ENCODE measurements at places on chromosomes 12 and 14.

DNA sequence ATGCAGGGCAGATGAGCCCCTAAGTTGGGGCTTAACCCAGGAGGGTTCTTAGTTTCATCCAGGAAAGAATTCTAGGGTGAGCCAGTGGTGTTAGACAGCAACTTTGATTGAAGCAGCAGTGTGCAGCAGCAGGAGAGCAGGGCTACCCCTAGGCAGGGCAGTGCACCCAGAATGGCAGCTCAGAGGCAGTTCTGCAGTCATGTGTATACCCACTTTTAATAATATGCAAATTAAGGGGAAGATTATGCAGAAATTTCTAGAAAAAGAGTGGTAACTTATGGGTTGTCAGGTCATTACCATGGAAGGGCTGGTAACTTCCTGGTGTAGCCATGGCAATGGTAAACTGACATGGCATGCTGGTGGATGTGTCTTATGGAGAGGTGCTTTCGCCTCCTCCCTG is 297.5 kb downstream of the PCNX1 start:
- no peak for DNase-seq

DNA sequence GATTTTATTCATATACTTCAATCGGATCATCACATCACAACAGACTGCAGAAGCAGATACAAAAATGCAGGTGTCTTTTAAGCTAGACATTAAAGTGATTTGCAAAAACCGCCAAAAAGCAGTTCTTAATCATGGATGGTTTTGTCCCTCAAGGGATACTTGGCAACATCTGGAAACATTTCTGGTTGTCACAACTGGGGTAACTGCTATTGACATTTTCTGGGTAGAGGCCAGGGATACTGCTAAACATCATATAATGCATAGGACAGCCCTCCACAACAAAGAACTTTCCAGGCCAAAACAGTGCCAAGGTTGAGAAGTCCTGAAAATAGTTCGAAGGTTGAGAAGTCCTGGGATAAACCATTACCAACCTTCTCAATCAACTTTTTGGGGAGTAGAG is 101.8 kb upstream of the BBS10 start:
- no peak for DNase-seq

GRCh38 chr14:72404998-72405397 is 472.8 kb downstream of the RGS6 start:
- DNase-seq: no peak

DNA sequence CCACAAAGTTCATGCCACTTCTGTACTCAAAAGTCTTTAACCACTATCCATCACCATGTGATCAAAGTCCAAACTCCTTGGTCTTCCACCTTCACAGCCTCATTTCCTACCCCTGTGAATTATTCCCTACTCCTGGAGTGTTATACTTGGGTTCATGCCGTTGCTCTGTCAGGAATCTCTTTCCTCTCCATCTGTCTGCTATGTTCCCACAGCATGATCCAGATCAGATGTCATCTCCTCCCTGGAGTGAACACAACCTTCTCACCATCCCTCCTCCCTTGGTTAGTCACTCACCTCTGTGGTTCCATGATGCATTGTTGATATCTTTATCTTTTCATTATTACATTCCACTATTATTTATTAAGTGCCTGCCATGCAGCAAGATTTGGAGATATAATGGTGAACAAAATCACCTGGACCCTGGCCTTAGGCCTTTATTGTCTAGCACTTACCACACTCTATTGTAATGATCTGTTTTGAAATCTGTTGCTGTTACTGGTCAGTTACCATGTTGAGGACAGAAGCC is 22.4 kb downstream of the LACRT start:
- no peak for DNase-seq

- no peak for DNase-seq
Measured at GRCh38 chr14:37168721-37169120, 3.7 kb downstream of the SLC25A21 start.

GRCh38 chr12:127277882-127278281 is 989.1 kb upstream of the TMEM132C start:
- DNase-seq: no peak

DNA sequence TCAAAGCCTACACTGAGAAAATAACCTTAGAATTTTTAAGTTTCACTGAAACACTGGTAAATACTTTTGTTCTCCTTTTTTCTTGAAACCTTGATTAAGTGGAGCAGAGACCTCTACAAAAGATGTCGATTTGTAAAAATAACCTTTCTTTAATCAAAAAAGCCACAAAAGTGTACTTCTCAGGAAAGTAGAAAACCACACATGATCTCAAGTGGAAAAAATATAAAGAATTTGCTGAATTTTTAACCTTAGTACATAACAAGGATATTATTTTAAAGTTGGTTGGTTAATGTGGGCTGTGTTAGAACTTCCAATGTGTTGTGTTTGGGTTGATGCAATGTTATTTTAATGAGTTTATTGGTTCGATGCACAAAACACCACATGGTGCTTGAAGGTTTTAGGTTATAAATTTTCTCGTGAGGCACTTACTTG is 8.6 kb downstream of the LGR5 start:
- DNase-seq: no peak

- DNase-seq: no peak
Measured at GRCh38 chr12:85183855-85184254, 96.2 kb upstream of the ALX1 start.

GRCh38 chr12:120453977-120454376 is 7.7 kb downstream of the GATC start:
- no peak for DNase-seq

- DNase-seq: no peak
Measured at GRCh38 chr14:61662437-61663311, 32.6 kb upstream of the HIF1A start.

GRCh38 chr14:38808734-38809455 is 294.1 kb downstream of the SEC23A start:
- DNase-seq: no peak

DNA sequence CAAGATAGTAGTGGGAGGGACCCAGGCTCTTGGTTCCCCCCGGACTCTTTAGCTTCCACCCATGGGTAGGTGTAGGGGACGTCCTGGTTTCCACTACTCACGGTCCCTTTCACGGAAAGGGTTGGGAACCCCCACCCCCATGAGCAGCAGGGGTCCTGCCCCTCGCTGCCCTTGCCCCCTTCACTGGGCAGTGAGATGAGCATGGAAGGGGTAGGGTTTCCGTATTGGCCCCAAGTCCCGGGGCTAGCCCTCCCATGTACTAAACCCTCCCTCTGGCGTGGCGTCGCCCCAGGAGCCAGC is 12.7 kb downstream of the AGAP2 start:
- no peak for DNase-seq

- DNase-seq: peak; percentile 93
Measured at GRCh38 chr14:80202888-80203562, 8.3 kb downstream of the DIO2 start.

- DNase-seq: peak; percentile 89
Measured at GRCh38 chr12:2624543-2625288, 170.1 kb upstream of the FKBP4 start.

GRCh38 chr14:106347890-106348755 is 821.7 kb downstream of the TMEM121 start:
- no peak for DNase-seq

GRCh38 chr12:42260518-42260917 is 22.5 kb upstream of the YAF2 start:
- DNase-seq: no peak

DNA sequence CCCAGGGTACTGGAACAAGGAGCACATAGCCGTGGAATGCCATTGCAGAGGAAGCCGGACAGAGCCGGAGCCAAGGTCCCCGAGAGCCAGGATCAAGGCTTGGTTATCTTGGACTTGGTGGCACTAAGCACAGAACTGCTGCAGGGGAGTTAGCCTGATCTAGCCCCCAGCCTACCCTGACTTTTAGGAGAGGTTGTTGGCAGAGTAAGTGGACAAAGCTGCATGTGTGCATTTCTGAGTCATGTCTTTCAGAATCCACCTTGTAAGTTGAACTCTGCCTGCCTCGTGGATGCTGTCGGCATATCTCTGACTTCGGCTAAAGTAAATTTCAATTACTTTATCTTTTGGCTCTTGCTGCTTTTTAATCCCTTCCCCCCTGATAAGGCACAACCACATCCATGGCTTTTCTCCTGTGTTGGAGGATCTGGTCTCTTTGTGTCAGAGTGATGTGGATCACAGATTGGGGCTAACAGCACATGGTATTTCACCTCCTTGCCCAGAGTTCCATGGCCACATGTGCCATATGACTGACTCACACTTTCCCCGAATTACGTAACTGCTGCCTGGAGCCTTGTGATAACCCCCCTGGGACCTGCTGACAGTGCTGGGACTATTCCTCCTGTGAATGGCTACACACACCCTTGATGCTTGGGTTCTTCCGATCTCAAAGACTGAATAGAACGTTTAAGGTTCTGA is 240.3 kb downstream of the EMP1 start:
- DNase-seq: no peak

DNA sequence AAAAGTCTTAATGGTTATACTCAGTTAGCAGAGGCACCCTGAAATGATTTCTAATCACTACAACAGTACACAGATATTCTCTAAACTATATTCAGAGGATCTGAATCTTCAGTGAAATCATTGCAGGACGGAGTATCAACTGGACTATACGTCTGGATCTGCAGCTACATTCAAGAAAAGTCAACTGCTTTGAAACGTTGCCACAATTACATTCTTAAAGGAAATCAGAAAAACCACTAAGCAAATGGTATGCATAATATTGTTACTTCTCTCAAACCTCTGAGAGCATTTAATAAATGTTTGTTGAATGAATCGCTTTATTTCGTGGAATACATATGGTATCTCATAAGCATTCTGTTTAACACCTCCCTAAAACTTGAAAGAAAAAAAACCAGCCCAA is 67.4 kb downstream of the MED13L start:
- no peak for DNase-seq

GRCh38 chr12:58095002-58095401 is 153.6 kb downstream of the ATP23 start:
- DNase-seq: no peak

GRCh38 chr14:72850360-72850759 is 43.5 kb downstream of the DPF3 start:
- no peak for DNase-seq

GRCh38 chr12:42446761-42447160 is 120.8 kb downstream of the PPHLN1 start:
- DNase-seq: no peak

DNA sequence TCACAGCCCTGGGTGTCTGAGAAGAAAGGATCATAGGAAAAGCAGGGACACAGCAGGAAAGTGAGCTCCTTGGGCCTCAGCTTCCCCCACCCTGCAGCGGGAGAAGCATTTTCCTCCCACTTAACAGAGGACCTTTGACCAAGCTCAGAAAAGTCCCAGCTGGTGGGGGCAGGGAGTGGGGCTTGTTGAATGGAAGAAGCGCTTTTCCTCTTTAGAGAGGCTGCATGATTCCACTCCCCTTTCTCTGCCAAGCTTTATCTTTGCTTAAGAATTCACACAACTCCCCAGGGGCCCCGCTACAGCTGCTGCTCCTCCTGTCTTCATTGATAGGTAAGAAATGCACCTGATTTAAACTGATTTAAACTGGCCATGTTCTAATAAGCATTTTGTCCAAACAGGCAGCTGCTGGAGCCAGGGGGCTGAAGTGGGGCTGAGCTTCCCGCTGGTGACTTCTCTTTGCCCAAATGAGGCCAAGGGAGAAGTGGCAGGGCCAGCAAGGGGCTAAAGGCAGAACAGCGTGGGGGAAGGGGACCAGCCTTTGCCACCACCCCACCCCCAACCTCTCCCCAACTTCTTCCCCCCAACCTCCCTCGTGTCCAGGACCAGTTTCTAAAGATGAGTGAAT is 1.7 kb upstream of the PAPLN start:
- DNase-seq: peak; percentile 70

- no peak for DNase-seq
Measured at GRCh38 chr14:73211251-73212040, 25.9 kb upstream of the PAPLN start.

Measured in H1 (cell line).